ENCODE measurements at places on chromosomes 12 and 14. TPM values are rescaled to one million over a fixed set of nuclear protein-coding genes. Genes with fewer than 3 reads are reported as not detected.

PAH gene
- not detected for total RNA-seq

DAD1 gene
- 262 TPM for total RNA-seq

CHGA gene
- total RNA-seq = not detected

CARMIL3 gene
- total RNA-seq = 0.17 TPM

KERA gene
- total RNA-seq = not detected

CCDC197 gene
- total RNA-seq = not detected

TAS2R20 gene
- 3.8 TPM for total RNA-seq
